HT1080 (cell line): ENCODE measurements at places on chromosomes 6 and 20. TPM values are rescaled to one million over a fixed set of nuclear protein-coding genes. Genes with fewer than 3 reads are reported as not detected.

UBD gene
- total RNA-seq = not detected in 2 replicates

TMEM244 gene
- total RNA-seq = not detected in 2 replicates

PRSS16 gene
- not detected in 2 replicates for total RNA-seq

RIPOR3 gene
- total RNA-seq = not detected in 2 replicates

- DNase-seq = no peak
These were observed 39.9 kb downstream of the JARID2 start for GRCh38 chr6:15285682-15286294.

- peak; percentile 98 for DNase-seq
These were observed 112.1 kb downstream of the ASXL1 start for GRCh38 chr20:32470025-32470861.
